Head of caudate nucleus (tissue), 42 donors: ENCODE measurements at places on chromosomes 1 and 21.

- DNase-seq: no peak
Measured at GRCh38 chr1:184482136-184482535, 95.3 kb downstream of the C1orf21 start.

- DNase-seq: no peak
Measured at GRCh38 chr1:100267284-100267683, 1.3 kb downstream of the RTCA start.

DNA sequence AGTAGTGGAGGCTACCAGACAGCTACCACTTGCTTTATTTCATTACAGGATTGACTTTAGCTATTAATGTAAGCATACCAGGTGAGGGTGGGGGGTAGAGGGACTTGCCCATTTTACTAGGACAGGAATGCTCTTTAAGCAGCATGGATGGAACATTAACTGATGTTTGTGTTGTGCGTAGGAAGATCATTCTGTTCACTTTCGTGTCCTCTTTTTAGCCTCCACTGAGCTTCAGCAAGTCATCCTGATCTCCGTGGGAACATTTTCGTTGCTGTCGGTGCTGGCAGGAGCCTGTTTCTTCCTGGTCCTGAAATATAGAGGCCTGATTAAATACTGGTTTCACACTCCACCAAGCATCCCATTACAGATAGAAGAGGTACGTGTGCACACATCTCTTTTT lies 29.3 kb downstream of the IFNGR2 start:
- DNase-seq: no peak

DNA sequence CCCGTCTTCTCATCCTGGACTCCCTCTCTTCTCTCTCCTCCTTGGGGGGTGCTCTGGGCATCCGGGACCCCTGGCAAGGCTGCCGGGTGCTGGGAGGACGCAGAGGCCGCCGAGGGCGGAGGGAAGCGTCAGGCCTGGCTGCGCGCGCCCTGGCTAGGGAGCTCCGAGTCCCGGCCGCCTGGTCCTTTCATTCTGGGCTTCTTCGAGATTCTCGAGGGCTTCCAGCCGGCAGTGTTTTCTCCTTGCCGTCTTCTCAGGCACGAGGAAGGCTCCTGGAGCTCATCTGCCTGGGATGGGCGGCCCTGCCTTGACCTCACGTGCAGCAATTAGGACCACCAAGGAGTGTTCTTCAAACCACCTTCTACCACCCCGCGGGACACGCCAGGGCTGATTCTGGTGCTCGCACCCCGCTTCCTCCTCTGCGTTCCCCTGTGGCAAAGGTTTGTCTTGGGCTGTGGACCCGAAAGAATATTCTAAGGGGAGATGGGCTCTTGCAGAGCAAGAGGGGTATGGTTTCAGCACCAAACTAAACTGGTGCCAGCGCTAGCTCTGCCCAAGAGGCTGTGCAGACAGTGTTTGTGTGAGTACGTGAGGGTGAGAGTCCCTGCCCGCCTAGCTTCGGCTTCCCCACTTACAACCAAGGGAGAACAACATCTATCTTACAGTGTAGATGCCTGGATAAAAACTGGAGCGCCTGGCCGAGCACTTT lies 36.5 kb downstream of the PIK3CD start:
- DNase-seq: no peak

DNA sequence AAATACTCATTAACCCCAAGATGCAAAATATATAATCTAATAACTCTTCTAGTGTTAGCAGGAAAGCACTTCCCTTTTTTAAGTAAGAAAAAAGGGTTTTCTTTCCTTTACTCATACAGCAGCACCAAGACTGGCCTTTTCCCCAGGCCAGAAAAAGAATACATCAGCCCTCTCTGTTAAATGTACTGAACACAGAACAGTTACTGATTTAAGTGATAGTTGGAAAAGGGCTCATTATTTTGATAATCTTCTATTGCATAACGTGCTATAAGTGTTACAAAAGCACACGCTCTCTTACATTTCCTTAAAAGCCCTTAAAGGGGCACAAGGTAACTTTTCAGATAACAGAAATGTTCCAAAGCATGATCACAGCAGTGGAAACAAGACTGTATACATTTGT lies 142.9 kb downstream of the TIAM1 start:
- DNase-seq: no peak

- no peak for DNase-seq
Measured at GRCh38 chr1:179823693-179824092, 53.9 kb downstream of the TOR1AIP2 start.

DNA sequence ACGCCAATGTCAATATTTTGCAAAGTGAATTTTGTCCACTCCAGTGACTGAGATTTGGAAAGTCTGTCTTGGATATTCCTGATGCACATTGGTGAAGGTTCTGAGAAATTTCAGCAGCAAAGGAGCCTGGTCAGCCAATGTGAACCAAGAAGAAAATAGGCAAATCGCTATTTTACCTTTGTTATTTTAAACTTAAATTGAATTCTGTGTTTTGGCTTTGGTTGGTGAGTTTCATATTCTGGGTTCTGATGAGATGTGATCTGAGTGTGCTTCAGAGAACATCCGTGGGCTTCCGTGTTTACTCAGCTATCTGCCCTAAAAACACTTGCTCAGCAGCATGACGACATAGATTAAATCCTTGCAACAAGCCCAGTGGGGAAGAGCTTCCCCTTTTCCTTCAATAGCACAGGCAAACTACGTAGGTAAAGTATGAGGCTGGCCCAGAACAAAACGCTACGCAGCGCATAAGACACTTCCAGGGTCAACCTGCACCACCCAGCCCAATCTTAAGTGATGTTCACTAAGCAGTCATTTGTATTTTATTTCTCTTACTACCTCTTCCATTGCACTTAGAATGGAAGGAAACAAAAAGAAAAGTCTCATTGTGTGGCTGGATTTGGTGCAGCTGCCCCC lies 176.4 kb upstream of the KAZN start:
- DNase-seq: no peak

- peak; percentile 78 for DNase-seq
Measured at GRCh38 chr1:206479183-206480125, 9.2 kb downstream of the IKBKE start.

DNA sequence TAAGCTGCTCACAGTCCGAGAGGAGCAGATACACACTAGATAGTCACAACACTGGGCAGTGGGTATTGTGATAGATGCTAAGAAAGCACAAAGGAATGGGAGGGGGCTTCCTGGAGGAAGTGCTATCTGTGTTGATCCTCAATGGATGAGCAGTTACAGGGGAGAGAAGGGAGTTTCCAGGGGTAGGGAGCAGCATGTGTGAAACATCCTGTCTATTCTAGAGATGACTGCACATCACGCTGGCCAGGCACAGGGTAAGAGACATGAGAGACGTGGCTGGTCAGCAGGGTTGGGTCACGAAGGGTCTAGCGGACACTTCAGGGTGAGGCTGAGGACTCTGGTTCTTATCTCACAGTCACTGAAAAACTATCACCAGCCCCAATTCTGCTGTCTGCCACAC lies 235.2 kb downstream of the TRABD2B start:
- DNase-seq: no peak

DNA sequence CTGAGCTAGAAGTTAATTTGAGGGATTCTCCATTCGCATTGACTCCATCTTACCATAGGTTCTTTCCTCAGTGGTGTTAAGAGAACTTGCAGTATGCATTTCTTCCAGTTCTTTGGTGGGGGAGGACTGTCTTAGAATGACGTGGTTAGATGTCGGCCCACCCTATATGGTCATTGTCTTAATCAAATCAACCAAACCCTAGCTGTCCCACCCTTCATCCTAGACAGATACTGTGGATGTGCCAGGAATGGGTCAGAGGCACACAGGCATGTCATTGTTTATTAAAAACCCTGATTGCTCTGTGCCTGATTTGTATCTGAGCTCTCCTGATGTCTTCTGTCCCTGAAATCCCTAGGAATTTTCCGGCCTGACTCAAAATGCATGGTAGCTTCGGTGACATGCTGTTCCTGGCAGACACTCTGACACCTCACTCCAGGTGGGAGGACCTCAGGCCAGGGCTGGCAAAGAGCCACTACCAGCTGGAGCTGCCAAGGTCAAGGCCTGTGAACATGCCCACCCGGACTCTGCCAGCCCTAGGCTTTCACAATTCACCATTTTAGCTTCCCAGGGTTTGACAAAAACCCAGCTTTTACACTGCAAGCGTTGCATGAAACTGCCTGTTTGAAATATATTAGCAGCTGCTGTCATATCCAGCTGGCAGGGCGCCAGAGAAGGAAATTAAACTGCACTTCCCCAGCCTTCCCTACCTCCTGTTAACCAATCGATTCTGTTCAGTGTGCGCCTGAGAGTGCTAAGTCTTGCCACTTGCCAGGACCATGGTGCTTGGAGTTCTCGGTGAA lies 134.0 kb downstream of the FAM78B start:
- no peak for DNase-seq

GRCh38 chr1:24388331-24388885 lies 25.2 kb downstream of the STPG1 start:
- no peak for DNase-seq

DNA sequence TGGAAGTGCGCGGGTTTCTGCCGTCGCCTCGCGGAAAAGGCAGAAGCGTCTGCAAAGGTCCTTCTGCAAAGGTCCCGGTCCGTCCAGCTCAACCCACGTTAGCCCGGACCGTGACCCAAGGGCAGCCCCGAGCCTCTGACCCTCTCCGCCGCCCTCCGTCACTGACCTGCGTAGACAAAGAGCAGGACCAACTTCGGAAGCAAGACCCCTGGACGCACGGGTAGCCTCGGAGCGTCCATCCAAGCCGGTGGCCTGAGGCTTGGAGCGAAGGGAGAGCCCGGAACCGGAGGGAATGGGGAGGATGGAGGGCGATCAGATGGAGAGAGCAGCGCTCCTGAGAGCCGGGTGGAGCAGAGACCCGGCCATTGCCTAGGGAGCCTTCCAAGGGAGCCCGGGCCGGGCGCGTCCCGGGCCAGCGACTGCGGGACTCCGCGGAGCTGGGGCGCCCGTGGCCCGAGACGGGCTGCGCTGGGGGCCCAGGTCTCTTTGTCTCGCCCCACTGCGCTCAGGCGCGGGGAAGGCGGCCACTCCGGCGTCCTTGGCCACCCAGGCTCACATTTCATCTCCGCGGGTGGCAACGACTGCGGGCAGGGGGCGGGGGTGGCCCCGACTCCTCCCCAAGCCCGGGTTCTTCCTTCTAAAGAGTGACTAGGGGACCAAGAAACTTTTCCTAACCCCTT lies at the start of gene CYYR1:
Gene CYYR1 (minus strand): TSS at position 585 of the 680 bp plus-strand sequence. CDS start 346 bp downstream, at position 239.
- no peak for DNase-seq

DNA sequence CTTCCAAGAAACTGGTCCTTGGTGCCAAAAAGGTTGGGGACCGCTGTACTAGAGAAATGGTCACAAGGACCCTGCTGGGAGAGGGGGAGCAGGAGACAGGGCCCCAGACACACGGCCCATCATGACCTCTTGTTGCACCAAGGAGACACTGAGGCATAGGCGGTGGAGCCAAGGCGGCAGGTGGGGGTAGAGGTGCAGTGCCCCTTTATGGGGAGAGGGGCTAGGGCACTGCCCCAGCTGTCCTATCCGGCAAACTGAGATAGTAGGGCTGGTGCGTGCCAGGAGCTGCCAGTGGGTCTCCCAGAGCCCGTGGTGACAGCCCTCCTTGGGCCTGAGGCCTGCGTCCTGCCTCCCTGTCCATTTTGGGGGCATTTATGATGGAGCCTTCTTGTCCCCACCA lies 20.3 kb downstream of the TNNT2 start:
- DNase-seq: no peak

DNA sequence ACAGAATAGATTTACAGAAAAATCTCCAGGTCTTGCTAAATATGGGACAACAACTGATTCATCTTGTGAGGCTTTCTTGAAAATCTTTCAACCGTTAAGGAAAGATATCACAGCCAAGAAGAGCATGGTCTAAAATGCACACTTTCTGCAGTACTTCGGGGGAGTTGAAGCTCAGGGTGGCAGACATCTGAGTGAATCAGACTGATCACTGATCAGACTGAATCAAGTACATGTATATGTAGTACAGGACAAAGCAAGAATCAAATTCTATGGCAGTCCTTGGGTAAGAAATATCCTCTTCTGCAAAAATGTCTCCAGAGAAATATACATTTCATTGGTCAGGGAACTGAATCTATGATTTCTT lies 212.4 kb upstream of the SPAG17 start:
- DNase-seq: no peak

- DNase-seq: no peak
Measured at GRCh38 chr1:227330279-227331076, 12.2 kb upstream of the CDC42BPA start.

DNA sequence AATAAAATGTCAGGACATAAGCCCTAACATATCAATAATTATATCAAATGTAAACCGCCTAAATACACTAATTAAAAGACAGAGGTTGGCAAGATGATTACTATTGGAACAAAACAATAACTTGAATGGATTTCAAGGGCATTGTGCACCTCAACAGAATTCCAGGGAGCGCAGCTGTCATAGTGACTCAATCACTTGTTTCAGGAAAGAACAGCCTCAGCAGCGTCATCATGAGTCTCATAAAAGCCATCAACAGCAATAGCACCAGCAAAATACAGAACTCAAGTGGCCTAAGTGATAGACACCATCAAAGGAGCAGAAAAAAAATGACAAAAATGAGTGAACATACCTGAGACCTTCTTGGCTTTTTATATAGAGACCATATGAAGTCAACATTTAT lies 632.7 kb upstream of the NR5A2 start:
- no peak for DNase-seq

GRCh38 chr1:5718831-5719632 lies 273.2 kb downstream of the NPHP4 start:
- no peak for DNase-seq

DNA sequence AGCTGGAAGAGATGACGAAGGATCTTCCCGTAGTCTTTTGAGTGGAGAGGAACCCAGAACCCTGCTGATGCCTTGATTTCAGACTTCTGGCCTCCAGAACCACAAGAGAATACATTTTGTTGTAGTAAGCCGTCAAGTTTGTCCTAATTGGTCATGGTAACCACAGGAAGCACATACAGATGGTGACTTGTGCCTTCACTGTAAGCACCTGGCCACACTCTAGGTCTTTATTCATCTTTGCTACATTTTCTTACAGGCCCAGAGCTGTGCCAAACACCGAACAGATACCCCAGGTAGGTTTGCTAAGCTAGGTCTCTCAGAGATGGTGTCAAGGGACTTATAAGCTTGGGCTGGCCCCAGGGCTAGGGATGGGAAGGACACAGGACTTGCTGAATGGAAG lies 4.8 kb downstream of the DHRS3 start:
- no peak for DNase-seq

DNA sequence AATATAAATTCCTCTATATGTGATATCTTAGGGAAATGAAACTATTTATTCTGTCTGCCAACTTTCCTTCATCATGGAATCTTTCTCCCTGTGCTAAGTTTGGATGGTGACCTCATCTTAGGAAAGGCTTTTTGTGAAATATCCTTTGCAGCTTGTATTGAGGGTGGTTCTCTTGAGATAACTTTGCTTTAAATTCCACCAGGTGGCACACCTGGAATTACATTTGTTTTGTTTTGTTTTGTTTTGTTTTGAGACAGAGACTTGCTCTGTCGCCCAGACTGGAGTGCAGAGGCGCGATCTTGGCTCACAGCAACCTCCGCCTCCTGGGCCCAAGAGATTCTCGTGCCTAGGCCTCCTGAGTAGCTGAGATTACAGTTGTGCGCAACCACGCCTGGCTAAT lies 7.6 kb upstream of the CD1A start:
- DNase-seq: no peak

DNA sequence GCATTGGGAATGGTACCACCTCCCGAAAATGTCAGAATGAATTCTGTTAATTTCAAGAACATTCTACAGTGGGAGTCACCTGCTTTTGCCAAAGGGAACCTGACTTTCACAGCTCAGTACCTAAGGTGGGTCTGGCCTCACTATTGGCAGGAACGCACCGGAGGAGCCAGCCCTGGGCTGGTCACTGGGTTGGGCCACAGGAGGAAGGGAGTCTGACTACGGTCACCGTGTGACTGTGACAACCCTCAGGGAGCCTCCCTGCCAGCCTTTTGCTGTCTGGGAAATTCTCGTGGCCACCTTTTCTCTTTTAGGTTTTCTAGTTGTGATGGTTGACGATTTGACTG lies 2.2 kb downstream of the IL10RB start:
- DNase-seq: no peak
